ENCODE measurements at places on chromosomes 3 and 15. TPM values are rescaled to one million over a fixed set of nuclear protein-coding genes. Genes with fewer than 3 reads are reported as not detected.
A peak's percentile ranks its signal among the peaks of the same experiment; 100 is the strongest.

DNA sequence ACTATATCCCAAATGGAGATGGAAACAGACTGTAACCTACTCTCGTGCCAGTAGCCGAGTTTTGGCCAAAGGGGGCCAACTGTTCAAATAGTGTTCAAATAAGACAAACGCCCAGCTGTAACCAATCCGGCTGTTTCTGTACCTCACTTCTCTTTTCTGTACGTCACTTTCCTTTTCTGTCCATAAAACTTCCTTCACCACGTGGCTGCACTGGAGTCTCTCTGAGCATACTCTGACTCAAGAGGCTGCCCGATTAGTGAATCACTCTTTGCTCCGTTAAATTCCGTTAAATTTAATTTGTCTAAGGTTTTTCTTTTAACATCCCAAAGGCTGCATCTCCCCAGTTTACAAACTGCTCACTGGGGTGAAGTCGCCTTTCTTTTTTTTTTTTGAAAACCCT is 219.2 kb upstream of the P2RY1 start:
- no peaks in the 10 kb centered on the region for H3K4me1 ChIP-seq
- no peak for DNase-seq
- no peaks in the 10 kb centered on the region for H3K27me3 ChIP-seq
- no peak overlapping the region for H3K4me3 ChIP-seq

- no peaks in the 10 kb centered on the region for H3K36me3 ChIP-seq
- peaks cover 13% of the 10 kb centered on the region for H3K4me1 ChIP-seq
- DNase-seq: no peak
- H3K27me3 ChIP-seq: no peaks in the 10 kb centered on the region
- H3K27ac ChIP-seq: no peak overlapping the region
- H3K4me3 ChIP-seq: peak overlapping the region; percentile 74
Observed at GRCh38 chr15:51751697-51752683, 593 bp downstream of the TMOD2 start.

The CHRD gene
- 21.7 TPM for total RNA-seq

GRCh38 chr15:40543082-40543481 is 21.8 kb downstream of the CCDC32 start:
- no peaks in the 10 kb centered on the region for H3K4me1 ChIP-seq
- no peak overlapping the region for H3K27ac ChIP-seq
- no peak overlapping the region for H3K4me3 ChIP-seq
- H3K27me3 ChIP-seq: no peaks in the 10 kb centered on the region
- H3K36me3 ChIP-seq: no peaks in the 10 kb centered on the region
- no peak for DNase-seq

The CGNL1 gene
- 31.9 TPM for total RNA-seq

GRCh38 chr3:42688016-42688415 is 2.7 kb downstream of the KLHL40 start:
- no peaks in the 10 kb centered on the region for H3K36me3 ChIP-seq
- H3K27me3 ChIP-seq: no peaks in the 10 kb centered on the region
- peaks cover 1% of the 10 kb centered on the region for H3K4me1 ChIP-seq
- no peak overlapping the region for H3K4me3 ChIP-seq
- DNase-seq: no peak

- no peaks in the 10 kb centered on the region for H3K4me1 ChIP-seq
- peaks cover 72% of the 10 kb centered on the region for H3K36me3 ChIP-seq
- no peak overlapping the region for H3K27ac ChIP-seq
Observed at GRCh38 chr15:80182611-80183261, 29.9 kb downstream of the FAH start.

DNA sequence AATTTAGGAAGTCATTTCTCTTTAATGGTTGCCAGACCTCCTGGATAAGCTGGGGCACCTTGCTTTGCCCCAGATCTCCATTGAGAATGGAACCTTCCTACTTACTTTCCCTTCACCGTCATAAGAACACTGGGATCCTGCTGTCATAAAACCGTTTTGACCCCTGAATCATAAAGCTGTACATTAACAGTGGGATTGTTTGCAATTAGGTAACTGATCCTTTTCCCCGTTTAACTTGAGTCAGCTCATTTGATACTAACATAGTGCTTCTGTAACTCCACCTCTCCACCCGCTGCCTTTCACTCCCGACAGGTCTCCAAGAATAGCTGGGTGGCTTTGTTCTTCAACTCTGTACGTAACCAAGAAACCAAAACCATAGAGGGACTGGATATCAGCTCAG is 308.2 kb upstream of the WNT5A start:
- no peaks in the 10 kb centered on the region for H3K27me3 ChIP-seq
- no peaks in the 10 kb centered on the region for H3K4me1 ChIP-seq
- no peak for DNase-seq

GRCh38 chr3:39062180-39062579 is 10.4 kb downstream of the WDR48 start:
- no peak for DNase-seq
- H3K36me3 ChIP-seq: peaks cover 2% of the 10 kb centered on the region
- no peaks in the 10 kb centered on the region for H3K27me3 ChIP-seq
- no peak overlapping the region for H3K27ac ChIP-seq
- no peak overlapping the region for H3K4me3 ChIP-seq

DNA sequence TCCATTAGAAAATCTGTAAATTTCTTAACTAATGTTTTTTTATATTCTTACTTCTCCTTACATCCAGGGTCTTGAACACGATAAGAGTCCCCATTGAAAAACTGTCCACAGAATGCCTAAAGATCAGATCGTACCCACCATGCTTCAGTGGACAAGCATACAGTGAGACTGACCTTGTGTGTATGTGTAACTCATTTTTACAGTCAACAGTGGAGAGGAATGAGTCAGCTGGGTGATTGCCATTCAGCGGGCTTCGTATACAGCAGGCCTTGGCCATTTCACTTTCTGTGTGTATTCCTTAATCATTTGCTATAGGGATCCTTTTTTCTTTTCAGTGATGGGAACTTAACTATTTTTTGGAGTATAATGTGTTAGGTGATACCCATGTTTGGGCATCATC is 10.6 kb downstream of the PARP14 start:
- DNase-seq: no peak

- no peaks in the 10 kb centered on the region for H3K4me1 ChIP-seq
- DNase-seq: no peak
Observed at GRCh38 chr3:69855436-69856162, 116.3 kb downstream of the MITF start.

DNA sequence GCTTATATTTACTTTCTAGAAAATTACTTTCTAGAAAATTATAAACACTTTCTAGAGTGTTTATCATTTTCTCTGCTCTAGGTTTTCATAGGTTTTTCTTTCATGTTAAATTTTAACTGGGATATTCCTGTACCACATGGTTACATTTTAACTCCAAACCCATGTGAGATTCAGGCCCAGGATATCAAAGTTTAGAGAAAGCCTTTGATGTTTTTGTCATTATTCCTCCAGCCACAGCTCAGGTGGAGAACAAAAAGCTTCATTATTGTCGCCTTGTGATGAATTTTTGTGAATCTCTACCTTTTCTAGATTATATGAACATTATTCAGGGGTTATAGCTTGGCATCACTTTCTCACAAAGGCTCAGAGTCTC is 816.0 kb downstream of the SQOR start:
- no peak overlapping the region for H3K27ac ChIP-seq
- no peaks in the 10 kb centered on the region for H3K4me1 ChIP-seq
- H3K27me3 ChIP-seq: no peaks in the 10 kb centered on the region
- H3K36me3 ChIP-seq: no peaks in the 10 kb centered on the region
- no peak for DNase-seq

- no peak overlapping the region for H3K4me3 ChIP-seq
- no peaks in the 10 kb centered on the region for H3K4me1 ChIP-seq
- DNase-seq: no peak
- no peak overlapping the region for H3K27ac ChIP-seq
- no peaks in the 10 kb centered on the region for H3K27me3 ChIP-seq
Observed at GRCh38 chr3:158026236-158026635, 80.0 kb downstream of the SHOX2 start.

The RBPMS2 gene
- total RNA-seq: 0.50 TPM

DNA sequence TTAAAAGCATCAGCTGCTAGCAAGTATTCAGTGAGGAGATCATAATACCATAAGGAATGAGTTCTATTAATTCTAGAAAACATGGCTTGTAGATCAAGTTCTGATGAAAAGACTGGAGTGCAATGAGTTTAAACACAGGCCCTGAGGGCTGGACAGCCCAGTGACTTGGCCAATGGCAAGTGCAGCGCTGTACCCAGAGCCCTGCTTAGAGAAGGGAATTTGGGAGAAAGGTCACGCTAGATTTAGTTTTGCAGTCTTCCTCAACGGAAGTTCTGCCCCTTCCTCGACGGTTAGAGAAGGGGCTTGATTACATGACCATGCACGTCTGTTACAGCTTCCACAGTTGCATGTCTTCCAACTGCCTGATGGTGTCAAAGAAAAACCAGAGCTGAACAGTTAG is 4.0 kb downstream of the TMEM212 start:
- no peak for DNase-seq
- peaks cover 4% of the 10 kb centered on the region for H3K4me1 ChIP-seq
- H3K4me3 ChIP-seq: no peak overlapping the region
- no peaks in the 10 kb centered on the region for H3K36me3 ChIP-seq
- no peaks in the 10 kb centered on the region for H3K27me3 ChIP-seq

DNA sequence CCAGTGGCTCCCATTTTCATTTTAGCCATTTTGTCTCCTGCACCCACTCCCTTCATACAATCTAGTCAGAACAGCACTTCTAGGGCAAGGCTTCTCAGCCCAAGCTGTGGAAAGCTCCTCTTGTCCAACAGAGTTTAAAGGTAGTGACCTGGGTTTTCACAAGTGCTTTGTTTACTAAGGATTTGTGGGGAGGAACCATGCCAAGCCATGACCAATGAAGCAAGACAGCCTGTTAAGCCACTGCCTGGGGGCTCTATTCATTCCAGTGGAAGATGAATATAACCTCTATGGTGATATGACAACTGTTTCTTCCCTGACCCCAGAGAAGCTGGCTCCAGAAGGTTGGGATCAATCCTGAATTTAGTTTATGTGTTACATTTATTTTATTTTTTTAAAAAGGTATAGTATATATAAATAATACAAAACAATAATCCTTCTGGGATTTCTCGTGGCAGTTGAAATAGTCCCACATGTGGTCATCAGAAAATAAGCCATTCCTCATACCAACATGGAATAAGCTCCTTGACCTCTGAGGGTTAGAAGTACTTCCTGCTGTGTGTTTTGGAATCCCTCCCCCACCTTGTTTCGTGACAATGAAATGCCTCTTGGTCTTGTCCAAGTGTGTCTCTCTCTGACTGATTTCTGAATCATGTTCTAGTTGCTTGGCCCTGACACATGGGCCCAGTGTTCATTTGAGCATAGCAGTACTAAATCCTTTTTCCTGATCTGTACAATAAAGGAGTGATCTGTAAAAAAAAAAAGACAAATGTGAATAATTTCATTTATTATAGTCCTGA is 13.3 kb upstream of the THUMPD3 start:
- peaks cover 14% of the 10 kb centered on the region for H3K4me1 ChIP-seq
- no peaks in the 10 kb centered on the region for H3K36me3 ChIP-seq
- DNase-seq: no peak
- no peaks in the 10 kb centered on the region for H3K27me3 ChIP-seq

DNA sequence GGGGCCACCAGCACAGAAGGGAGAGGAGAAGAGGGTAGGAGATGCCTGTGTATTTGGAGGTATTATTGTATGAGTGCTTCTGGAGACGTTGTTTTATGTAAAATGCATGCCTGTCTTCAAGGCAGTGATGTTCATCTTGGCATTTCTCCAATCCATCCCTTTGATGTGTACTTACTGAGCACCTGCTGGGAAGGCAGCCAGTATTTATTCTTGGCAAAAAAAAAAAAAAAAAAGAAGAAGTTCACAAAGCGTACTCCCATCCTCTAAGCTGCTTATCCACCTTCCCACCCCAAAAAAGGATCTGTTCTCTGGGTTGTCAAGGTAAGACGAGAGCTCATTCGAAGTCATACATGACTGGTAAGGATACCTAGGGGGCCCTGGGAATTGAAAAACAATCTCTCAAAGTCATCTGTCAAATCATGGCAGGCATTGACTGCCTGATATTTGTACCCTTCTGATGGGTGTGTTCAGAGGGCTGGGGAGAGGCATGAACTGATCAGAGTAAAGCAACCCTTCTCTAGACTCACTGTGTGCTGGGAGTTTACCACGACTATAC is 30.0 kb upstream of the SLC6A1 start:
- no peaks in the 10 kb centered on the region for H3K27me3 ChIP-seq
- DNase-seq: no peak
- no peaks in the 10 kb centered on the region for H3K4me1 ChIP-seq
- no peak overlapping the region for H3K27ac ChIP-seq
- H3K36me3 ChIP-seq: no peaks in the 10 kb centered on the region

- no peaks in the 10 kb centered on the region for H3K4me1 ChIP-seq
- no peaks in the 10 kb centered on the region for H3K36me3 ChIP-seq
- no peak overlapping the region for H3K4me3 ChIP-seq
- H3K27ac ChIP-seq: no peak overlapping the region
- H3K27me3 ChIP-seq: no peaks in the 10 kb centered on the region
- no peak for DNase-seq
Observed at GRCh38 chr15:44668921-44669320, 5.5 kb upstream of the SPG11 start.

DNA sequence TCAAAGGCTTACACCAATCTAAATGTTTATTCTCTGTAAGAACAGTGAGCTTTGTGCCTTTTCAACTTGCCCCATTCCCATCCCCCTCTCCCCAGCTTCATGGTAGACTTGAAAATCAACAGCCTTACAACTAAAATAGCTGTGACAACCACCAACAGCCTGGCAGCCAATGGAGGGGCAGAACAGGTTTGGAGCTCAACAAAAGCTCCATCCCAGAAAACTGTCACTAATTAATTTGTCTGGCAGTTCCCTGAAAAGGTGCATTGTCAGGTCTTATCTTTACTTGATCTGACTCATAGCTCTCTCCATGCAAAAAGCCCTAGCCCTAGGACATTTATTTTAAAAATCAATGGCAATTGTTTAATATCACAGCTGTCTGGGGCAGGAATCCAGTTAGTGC is 22.6 kb downstream of the MTHFS start:
- H3K4me3 ChIP-seq: no peak overlapping the region
- peaks cover 56% of the 10 kb centered on the region for H3K36me3 ChIP-seq
- H3K27me3 ChIP-seq: no peaks in the 10 kb centered on the region
- no peak for DNase-seq
- H3K4me1 ChIP-seq: peaks cover 13% of the 10 kb centered on the region

DNA sequence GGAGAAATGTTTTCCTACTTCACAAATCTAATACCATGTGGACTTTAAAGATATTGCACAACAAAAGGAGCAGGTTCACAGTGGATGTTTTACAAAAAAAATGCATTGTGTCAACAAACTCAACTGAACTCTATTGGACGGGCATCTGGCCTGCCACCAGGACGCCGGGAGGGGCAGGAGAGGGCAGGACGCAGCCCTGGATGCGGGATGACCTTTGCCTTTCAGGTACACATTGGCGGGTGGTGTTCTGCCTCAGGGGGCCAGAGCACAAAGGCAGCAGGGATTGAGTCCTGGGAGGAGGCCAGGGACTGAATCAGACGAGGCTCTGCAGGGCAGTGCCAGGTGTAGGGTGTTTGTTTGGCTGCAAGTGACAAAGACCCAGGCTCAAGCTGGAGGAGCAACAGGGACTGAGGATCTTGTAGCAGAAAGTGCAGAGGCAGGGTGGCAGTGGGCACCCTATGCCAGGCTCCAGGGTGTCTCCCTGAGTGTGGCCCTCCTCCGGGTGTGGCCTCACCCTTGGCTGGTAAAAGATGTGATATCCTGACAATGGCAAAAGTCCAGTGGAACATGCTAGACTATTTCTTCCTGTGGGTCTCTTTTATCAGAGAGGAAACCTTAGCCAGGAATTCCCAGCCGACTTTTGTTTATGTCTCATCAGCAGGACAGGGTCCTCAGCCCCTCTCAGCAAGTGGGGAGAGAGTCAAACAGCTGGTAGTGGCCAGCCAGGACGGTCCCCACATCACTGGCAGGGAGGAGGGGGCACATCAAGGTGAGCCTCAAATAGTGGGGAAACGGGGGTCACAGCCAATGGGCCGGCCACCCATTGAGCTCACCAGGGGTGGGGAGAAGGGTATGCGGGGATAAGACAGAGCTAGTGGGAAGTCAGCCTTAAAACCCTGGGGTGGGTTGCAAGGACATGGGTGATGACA is 29.7 kb upstream of the KLF13 start:
- no peaks in the 10 kb centered on the region for H3K36me3 ChIP-seq
- peak overlapping the region; percentile 83 for H3K27ac ChIP-seq
- DNase-seq: peak; percentile 76
- no peaks in the 10 kb centered on the region for H3K27me3 ChIP-seq
- peaks cover 17% of the 10 kb centered on the region for H3K4me1 ChIP-seq

Measured in liver (tissue), 10 donors.